ENCODE measurements at places on chromosomes 2 and 18. TPM values are rescaled to one million over a fixed set of nuclear protein-coding genes. Genes with fewer than 3 reads are reported as not detected.

- H3K4me1 ChIP-seq = no peaks in the 10 kb centered on the region
- no peak overlapping the region for H3K4me3 ChIP-seq
- H3K36me3 ChIP-seq = no peaks in the 10 kb centered on the region
- no peak overlapping the region for H3K27ac ChIP-seq
Observed at GRCh38 chr2:96913398-96914202, 43.7 kb upstream of the SEMA4C start.

GRCh38 chr18:46474487-46475389, 182.3 kb downstream of the LOXHD1 start:
- no peak overlapping the region for H3K27ac ChIP-seq
- H3K4me3 ChIP-seq = no peak overlapping the region
- no peaks in the 10 kb centered on the region for H3K36me3 ChIP-seq
- no peaks in the 10 kb centered on the region for H3K27me3 ChIP-seq
- no peak for DNase-seq

DNA sequence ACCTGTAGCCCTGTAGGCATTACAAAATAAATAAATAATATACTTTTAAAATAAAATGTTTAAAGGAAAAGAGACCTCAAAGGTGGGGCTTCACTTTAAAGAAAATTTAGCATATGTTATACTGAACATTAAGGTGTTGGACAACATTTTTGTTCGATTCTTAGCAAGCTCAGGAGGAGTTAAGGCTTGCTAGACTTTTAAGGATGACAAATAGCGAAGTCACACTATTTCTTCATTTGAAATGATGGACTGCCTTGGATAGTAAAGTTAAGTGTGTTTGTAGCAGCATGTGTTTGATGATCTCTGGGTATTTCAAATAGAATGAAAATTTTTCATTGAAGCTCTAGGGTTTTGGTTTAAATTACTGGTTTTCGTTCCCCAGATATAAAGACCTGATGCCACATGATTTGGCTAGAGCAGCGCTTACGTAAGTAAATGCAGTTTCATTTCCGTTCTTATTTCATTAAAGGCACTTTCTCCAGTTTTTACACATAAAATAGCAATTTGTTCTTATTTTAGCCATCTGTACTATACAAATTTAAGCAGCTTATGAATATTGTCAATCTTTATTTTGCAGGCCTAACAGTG, 24.9 kb downstream of the HADHB start:
- H3K27me3 ChIP-seq = no peaks in the 10 kb centered on the region
- no peaks in the 10 kb centered on the region for H3K36me3 ChIP-seq
- H3K4me1 ChIP-seq = peaks cover 45% of the 10 kb centered on the region
- no peak overlapping the region for H3K4me3 ChIP-seq

GRCh38 chr2:189854187-189854586, 69.9 kb downstream of the PMS1 start:
- no peak overlapping the region for H3K4me3 ChIP-seq
- no peak for DNase-seq
- H3K27me3 ChIP-seq = no peaks in the 10 kb centered on the region
- H3K36me3 ChIP-seq = no peaks in the 10 kb centered on the region
- peaks cover 6% of the 10 kb centered on the region for H3K4me1 ChIP-seq

DNA sequence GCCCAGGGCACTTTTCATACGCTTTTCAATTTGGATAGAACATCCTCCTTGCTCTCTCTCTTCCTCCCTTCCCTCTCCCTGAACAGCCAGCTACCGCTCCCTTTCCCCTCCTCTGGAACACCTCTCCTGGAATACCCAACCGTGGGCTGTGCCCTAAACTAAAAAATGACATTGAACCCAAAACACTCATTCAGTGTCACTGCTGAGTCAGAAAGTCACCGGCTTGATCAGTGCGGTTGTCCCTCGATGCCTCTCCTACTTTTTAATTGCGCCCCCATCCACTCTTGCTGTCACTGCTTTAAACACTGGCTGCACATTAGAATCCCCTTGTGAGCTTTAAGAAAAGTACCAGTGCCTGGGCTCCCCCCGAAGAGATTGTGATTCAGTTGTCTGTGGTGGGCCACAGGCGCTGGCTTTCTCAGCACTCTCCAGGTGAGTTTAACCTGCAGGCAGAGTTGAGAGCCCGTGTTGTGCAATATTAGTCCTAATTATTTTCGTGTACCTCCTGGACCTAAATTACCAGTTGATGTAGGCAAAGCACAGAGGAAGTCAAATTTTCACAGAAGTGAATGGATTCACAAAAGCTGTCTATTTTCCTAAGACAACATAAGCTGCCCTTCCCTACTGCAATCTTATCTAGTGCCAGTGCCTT, 302.0 kb downstream of the PRKCE start:
- H3K36me3 ChIP-seq = no peaks in the 10 kb centered on the region
- no peak overlapping the region for H3K4me3 ChIP-seq
- no peak overlapping the region for H3K27ac ChIP-seq
- no peak for DNase-seq
- H3K4me1 ChIP-seq = no peaks in the 10 kb centered on the region

DNA sequence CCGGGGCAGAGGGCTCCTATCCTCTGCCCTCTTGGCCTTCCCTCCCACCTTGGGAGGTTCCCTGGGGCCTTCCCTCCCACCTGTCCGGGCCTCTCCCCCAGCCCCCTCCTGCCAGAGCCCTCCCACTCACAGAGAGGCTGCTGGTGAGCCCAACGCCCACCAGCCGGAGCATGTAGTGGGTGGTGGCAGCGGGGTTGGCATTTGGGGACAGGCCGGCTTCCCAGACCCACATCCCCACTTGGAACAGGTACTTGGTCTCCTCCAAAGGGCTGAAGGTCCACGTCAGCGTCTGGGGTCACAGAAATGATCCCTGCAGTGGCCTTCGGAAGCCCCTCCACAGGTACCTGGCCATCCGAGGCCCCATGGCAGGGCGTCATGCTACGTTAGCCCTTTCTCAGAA, 19.3 kb downstream of the CFAP65 start:
- no peaks in the 10 kb centered on the region for H3K4me1 ChIP-seq
- no peak for DNase-seq
- H3K36me3 ChIP-seq = no peaks in the 10 kb centered on the region

The MROH2A gene
- total RNA-seq = not detected

The NEB gene
- total RNA-seq = 0.29 TPM

The OSGEPL1 gene
- total RNA-seq = 7.2 TPM

The ZBTB7C gene
- 0.36 TPM for total RNA-seq

The NEU4 gene
- total RNA-seq = not detected
